ENCODE measurements at places on chromosomes 1 and 21.

DNA sequence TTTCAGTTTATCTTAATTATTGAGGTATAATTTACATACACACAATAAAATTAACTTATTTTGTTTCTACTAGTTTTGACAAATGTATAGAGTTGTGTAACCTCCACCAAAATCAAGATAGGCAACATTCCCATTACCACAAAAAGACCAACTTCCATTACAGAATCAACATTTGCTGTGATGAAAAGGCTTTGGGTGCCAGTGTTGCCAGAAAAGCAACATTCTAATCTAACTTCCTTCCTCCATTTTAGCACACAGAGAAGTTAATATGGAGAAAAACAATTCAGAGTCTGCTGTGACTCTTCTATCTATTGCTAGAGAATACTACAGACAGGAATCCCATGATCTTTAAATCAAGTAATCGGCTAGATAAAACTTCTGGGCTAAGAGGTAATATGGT lies 245.3 kb downstream of the RERE start:
- DNase-seq = peak; percentile 3

GRCh38 chr1:90621986-90622385 lies 95.1 kb downstream of the BARHL2 start:
- DNase-seq = no peak

GRCh38 chr1:19859876-19860275 lies 22.3 kb upstream of the OTUD3 start:
- no peak for DNase-seq

GRCh38 chr1:209443361-209443931 lies 140.1 kb upstream of the CAMK1G start:
- no peak for DNase-seq

DNA sequence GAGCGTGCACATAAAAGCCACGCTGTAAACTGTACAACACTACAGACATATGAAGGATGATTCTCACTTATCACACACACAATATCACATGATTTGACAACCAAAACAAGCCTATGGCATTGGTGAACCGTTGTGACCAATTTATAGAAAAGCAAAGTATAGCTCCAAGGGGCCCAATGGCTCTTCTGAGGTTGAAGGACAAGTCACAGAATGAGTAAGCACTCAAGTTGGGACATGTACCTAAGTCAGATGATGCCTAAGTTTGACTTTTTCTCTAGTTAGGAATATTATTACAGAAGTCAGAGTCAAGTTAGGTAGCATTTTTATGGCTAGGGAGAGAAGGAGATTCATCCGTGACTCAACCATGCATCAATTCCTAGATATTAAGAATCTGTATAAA lies 45.7 kb downstream of the PLPP3 start:
- no peak for DNase-seq

- no peak for DNase-seq
Measured at GRCh38 chr1:47659146-47659545, 221.3 kb downstream of the FOXD2 start.

DNA sequence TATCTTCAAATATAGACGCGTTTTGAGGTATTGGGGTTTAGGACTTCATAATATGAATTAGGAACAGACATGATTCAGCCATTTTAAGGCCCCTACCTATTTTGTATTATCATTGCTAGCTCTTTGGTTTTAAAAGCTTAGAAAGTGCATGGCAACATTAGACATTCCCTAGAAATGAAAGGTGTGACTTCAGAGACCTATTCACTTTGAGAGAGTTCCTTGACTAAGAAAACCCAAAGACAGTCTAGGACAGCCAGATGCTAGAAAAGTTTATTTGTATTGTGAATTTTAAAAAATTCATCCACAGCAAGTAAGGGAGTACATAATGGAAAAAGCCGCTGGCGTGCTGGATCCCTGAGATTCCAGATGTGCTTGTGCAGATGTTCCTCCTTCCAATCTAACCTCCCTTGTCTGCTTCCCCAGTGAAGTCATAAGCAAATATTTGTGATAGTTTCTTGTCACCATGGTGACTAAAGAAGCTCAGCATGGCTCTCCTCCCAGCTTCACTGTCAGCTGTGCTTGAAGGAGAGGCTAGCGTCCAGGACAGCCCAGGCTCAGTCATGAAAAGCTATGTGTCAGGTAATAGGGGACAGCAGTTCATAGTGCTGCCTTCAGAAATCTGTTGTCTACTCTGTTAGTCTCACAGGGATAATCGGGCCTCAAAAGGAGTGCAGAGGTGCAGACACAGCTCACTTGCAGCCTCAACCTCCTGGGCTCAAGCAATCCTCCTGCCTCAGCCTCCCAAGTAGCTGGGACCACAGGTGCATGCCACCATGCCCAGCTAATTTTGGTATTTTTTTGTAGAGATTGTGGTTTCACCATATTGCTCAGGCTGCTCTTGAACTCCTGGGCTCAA lies 34.8 kb downstream of the KPNA6 start:
- no peak for DNase-seq

DNA sequence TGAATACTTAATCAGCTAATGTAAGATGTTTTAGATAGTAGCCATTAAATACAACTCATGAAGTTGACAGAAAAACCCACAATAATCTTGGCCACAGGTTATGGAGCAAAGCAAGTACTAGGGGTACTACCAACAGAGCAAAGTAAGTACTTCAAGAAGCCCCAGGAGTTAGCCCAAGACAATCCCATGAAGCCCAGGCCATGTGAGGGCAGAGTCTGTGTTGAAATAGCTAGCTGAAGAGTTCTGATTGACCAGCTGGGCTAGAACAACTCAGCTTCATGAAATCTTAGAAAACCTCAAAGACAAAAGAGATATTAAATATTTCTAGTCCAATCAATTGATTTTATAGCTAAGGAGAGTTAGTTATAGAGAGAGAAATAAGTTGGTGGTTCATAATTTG lies 212.9 kb upstream of the HOOK1 start:
- no peak for DNase-seq

GRCh38 chr1:8122160-8122476 lies 96.0 kb upstream of the ERRFI1 start:
- DNase-seq = no peak

DNA sequence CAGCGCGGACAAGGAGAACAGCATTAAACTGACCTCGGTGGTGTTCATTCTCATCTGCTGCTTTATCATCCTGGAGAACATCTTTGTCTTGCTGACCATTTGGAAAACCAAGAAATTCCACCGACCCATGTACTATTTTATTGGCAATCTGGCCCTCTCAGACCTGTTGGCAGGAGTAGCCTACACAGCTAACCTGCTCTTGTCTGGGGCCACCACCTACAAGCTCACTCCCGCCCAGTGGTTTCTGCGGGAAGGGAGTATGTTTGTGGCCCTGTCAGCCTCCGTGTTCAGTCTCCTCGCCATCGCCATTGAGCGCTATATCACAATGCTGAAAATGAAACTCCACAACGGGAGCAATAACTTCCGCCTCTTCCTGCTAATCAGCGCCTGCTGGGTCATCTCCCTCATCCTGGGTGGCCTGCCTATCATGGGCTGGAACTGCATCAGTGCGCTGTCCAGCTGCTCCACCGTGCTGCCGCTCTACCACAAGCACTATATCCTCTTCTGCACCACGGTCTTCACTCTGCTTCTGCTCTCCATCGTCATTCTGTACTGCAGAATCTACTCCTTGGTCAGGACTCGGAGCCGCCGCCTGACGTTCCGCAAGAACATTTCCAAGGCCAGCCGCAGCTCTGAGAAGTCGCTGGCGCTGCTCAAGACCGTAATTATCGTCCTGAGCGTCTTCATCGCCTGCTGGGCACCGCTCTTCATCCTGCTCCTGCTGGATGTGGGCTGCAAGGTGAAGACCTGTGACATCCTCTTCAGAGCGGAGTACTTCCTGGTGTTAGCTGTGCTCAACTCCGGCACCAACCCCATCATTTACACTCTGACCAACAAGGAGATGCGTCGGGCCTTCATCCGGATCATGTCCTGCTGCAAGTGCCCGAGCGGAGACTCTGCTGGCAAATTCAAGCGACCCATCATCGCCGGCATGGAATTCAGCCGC lies 2.5 kb downstream of the S1PR1 start:
- no peak for DNase-seq

DNA sequence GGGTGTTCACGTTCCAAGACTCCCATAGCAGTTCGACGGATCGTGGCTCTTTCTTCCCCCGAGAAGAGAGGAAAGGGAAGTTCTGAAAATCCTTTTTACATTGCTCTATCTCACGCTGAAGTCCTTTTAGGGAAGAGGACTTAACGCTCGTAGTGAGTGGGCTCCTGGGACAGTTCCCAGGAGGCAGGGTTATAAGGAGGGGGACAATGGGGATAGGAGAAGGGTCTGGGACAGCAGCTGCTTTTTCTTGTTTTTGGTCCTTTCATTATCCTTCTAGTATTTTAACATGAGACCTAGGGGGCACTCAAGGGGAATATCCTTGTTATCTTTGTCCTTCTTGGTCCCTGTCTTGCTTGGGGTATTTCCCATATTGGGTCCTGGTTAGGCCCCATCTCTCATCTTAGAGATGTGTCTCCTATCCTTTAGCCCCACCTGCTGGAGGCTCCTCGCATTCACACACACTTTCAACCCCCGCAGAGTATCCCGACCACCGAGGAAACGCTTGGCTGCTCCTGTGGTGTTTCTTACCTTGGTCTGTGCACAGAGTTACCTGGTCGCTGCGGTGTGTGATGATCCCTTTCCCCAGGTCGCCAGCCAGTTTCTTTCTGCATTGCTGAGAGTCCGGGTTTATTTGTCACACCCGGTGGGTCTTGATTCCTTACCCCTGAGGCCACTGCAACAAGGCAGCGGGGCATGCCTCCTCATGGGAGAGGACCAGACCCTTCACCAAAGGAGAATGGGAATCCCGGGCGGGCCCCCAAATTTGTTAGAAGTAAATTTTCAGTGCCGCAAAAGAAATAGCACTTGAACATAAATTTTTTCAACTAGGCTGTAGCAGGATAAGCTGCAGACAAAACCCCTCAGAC lies 29.7 kb downstream of the SCCPDH start:
- peak; percentile 67 for DNase-seq

DNA sequence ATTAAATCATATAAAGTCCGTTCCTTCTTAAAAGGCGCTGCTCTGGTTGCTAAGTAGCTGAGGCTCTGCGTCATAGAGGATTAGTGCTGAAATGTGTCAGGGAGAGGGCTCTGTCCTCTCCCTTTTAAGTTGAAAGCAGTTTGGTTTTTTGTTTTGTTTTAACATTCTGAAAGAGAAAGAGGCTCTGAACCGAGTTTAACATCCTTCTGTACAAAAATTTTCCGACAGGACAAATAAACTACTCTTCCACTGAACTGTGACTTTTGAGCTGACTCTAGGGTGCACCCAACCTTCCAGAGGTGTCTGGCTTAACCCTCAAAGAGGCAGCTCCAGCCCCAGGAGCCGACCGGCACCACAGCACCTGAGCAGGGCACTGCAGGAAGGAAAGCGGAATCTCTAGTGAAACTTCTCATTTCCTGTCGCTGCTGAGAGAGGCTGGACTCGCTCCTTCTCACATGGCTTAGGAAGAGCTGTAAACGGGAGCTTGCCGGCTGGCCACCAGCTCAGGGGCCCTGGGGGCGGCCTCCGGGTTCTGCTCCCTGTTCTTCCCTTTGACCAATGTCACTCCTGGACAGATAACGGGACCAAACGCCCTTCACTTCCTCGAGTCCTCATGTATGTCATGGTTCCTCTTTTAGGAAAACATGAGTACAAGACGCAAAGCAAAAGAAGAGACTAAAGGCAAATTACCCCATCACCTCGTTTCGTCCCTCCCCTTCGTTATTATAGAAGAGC lies 1.2 kb downstream of the VAV3 start:
- DNase-seq = peak; percentile 45

DNA sequence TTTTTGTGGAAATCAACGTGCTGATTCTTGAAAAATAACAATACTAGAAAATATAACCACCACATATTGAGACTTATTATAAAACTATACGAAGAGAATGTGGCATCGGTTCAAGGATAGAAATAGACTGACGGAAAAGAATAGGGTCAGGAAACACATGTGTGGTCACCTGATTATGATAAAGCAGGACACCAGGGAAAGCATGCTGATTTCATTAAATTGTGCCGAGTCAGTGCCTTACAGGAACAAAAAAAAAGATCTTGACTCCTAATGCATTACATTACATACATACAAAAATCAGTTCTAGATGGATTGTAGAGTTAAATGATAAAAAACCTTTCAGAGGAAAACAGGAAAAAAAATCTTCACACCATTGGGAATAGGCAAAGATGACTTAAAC lies 43.5 kb upstream of the SERPINC1 start:
- DNase-seq = no peak

- DNase-seq = no peak
Measured at GRCh38 chr1:3910049-3910731, 10.1 kb upstream of the C1orf174 start.

- no peak for DNase-seq
Measured at GRCh38 chr1:151846686-151847237, 6.8 kb downstream of the THEM5 start.

DNA sequence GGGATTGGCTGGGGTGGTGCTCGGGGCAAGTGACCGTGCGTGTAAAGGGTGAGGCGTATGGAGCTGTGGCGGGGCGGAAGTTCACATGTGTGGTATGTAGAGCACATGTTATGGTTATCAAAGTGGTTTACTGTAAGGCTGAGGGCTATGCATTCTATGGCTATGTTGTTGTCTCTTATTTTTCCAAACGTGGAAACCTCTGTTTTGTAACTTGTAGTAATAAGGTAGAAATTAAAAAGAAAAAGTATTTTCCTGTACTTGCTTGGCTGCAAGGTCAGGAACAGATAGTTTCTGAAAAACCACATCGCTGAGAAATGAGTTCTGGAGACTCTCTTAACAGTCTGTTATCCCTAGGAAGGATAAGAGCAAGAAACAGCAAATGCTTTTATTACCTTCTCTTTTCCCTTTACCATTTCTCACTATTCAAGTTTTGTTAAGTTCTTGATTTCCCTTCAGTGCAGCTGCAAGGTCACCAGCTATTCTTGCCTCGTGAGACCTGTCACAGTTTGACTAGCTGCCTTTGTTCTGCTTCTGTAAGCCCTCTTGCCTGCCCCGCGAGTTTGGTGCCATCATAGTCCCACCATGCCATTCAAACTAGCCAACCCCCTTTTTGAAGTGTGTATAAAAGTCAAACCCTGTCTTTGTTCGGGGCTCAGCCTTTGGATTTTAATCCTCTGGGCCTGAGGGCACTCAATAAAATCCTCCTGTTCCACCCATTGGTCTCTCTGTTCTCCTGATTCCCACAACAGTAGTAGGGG lies 9.5 kb downstream of the RNU1-2 start:
- no peak for DNase-seq

DNA sequence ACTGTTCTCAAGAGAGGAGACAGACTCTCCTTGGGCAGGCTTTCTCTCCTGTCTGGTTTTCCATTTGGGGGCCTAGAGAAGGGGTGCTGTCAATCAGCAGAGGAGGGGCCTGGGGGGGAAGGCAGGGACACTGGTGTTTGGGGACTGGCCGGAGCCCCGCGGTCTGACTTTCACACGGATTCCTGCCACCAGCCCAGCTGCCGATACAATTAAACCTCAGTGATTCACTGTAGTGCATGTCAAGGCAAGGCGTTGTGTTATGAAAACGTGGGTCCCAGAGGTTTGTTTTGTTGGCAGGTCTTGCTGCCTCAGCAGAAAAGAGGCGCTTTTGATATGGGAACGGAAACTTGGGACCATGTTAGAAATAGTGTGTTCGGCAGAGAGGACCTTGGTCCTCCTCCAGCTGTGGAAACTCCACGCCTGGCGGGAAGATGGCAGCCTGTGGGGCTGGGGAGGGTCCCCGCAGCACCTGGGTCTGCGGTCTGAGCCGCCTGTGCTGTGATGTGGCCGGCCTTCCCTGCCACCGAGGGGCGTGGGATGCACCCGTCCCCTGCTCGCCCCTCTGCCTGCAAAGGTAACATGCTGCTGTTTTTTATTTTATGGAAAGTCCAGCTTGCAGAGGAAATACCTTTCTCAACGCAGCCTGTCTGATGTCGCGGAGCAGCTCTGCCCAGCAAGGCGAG lies 47.6 kb downstream of the SPSB1 start:
- DNase-seq = no peak
